Activated CD4-positive, alpha-beta T cell treated with anti-CD3 and anti-CD28 coated beads for 1 hour (primary cell): ENCODE measurements at places on chromosomes 5 and 9.

- DNase-seq: no peak
Observed at GRCh38 chr5:104265531-104266140, 703.0 kb upstream of the NUDT12 start.

DNA sequence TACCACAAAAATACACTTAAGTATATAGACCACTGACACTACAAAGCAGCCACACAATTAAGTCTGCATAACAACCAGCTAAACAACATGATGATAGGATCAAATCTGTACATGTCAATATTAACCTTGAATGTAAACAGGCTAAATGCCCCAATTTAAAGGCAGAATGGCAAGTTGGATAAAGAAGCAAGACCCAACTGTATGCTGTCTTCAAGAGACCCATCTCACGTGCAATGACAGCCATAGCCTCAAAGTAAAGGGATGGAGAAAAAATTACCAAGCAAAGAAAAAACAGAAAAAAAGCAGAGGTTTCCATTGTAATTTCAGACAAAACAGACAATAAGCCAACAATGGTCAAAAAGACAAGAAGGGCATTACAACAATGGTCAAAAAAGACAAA is 77.3 kb upstream of the APC start:
- no peak for DNase-seq

DNA sequence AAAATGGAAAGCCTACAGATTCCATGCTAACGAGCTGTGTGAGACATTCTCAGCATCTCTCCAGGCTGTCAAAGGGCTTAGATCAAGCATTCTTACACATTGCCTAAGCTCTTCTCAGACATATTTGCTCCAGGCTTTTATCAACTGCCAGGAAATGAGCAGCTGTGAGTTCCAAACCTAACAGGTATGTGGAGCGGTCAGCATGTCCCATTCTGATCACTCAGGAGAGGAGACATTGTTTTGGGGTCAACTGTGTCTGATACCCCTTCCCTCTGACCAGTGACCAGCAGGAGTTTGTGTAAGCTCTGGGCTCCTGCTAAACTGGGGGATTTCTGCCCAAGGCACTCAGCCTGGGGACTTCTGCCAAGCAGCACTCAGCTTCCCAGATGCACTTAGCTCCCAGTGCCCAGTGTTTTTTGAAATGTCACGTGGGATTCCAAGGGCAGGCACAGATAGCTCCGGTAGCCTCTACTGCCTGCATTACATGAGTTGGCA is 229.1 kb downstream of the SEC61B start:
- DNase-seq: no peak

- no peak for DNase-seq
Observed at GRCh38 chr5:81253875-81254274, 20.8 kb downstream of the CKMT2 start.

DNA sequence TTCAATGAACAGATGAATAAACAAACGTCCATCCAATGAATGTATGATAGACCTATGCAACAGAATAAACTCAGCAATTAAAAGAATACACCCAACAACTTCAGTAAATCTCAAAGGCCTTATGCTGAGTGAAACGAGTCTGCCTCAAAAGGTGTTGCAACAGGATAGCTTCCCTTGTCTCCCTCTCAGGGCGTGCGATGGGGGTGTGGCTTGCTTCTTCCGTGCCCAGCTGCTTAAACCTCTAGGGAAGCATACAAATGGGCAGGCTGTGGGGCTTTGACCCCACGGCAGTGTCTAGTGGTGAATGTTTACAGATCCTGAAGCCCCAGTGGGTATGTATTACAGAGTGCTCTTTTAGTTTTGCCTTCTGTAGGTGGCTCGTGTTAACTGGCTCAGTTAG is 87.0 kb upstream of the CCL21 start:
- no peak for DNase-seq

DNA sequence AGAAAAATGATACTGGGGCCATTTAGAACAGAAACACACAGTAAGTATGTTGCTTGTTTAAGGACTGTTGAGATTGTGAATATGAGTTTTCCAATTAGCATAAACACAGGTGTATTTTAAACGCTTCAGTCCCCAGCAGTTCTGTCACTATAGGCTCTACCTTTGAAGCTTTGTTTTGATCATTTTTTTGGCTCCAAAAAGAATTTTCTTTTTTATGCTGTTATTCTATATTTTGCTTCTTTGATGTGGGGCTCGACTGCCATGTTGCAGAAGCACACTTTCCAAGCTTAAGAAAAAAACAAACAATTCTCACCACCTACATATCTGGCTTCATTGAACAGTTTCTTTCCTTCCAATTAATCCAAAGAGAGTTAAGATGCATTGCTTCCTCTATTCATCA is 131.0 kb upstream of the DMAC1 start:
- DNase-seq: no peak

DNA sequence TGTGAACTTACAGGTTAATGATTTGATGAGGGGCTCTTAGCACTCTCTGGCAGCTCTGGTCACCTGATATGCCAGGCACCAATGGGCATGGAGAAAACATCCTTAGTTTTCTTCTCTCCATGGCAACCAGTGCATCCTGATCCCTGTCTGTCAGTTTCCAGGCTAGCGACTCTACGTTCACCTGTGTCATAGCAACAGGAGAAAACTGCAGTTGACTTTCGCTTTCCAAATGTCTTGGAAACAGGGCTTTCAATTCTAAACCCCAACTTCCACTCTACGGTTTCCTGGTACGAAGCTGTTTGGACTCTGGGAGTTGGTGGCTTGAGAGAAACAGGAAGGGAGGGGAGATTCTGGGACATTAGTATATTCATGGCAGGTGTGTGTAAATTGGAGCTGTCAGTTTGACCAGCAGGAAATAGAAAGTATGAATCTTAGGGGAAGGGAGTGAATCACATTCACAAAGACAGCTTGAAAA is 74.4 kb downstream of the SLC28A3 start:
- no peak for DNase-seq

DNA sequence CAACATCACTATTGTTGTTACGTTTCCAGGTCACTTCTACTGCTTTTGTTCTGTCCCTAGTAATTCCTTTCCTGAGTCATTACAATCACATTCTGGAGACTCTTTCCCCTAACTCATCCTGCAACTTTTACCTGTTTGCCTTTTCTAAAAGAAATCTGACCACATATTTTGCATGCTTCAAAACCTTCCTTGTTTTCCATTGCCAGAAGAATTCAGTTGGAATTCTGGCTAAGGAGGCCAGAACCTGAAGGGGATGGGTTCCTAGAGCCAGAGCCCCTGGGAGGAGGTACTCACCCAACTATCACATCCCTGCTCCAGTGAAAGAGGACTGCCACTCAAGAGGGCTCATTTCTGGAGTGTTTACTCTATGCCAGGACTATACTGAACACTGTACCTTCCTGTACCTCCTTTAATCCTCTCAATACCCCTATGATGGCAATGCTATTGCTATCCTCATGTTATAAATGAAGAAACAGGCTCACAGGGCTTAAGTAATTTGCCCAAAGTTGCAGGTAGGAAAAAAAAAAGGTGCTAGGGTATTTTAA is 42.8 kb upstream of the MAST4 start:
- DNase-seq: no peak

DNA sequence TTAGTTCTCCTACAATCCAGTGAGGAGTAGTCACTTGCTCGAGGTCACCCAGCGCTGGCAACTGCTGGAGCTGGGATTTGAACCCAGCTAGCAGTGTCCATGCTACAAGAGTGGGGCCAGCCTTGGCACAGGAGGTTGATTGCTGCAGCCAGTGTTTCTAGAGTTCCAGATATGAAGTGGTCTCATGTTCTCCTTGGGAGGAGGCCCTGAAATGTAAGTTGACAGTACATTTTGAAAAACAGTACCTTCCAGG is 802 bp downstream of the CCDC107 start:
- DNase-seq: no peak

DNA sequence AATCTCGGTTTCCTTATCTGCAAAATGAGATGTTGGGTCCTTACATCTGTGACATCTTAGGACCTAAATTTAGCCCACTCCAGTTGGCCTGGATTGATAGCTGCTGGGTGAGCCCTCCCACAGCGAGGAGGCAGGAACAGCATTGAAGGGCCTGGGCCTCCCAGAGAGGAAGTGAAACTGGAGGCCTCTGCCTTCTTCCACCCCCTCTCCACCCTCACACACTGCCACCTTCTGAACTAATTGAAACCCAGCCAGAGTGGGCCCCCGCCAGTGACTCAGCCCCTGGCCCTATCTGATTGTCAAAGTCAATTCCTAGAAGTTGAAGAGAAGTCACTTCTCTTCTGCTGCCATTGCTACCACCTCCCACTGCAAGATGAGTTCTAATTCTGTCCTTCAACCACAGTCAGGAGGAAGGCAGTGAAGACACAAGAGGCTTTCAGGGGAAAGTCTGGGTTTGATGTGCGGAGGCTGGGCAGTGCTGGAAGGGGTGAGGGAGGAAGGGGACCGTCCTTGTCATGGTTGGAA is 55.2 kb upstream of the NEK6 start:
- peak; percentile 39 for DNase-seq

- DNase-seq: no peak
Observed at GRCh38 chr9:89743216-89743572, 138.4 kb downstream of the GADD45G start.

- no peak for DNase-seq
Observed at GRCh38 chr5:126953640-126954039, 76.7 kb downstream of the MARCHF3 start.

GRCh38 chr5:88732181-88732633 is 150.8 kb downstream of the MEF2C start:
- no peak for DNase-seq
